ENCODE measurements at places on chromosomes 4 and X.

GRCh38 chr4:176611381-176611780 is 181.3 kb downstream of the VEGFC start:
- DNase-seq = no peak

GRCh38 chrX:133880032-133880443 is 105.4 kb downstream of the GPC3 start:
- no peak for DNase-seq

DNA sequence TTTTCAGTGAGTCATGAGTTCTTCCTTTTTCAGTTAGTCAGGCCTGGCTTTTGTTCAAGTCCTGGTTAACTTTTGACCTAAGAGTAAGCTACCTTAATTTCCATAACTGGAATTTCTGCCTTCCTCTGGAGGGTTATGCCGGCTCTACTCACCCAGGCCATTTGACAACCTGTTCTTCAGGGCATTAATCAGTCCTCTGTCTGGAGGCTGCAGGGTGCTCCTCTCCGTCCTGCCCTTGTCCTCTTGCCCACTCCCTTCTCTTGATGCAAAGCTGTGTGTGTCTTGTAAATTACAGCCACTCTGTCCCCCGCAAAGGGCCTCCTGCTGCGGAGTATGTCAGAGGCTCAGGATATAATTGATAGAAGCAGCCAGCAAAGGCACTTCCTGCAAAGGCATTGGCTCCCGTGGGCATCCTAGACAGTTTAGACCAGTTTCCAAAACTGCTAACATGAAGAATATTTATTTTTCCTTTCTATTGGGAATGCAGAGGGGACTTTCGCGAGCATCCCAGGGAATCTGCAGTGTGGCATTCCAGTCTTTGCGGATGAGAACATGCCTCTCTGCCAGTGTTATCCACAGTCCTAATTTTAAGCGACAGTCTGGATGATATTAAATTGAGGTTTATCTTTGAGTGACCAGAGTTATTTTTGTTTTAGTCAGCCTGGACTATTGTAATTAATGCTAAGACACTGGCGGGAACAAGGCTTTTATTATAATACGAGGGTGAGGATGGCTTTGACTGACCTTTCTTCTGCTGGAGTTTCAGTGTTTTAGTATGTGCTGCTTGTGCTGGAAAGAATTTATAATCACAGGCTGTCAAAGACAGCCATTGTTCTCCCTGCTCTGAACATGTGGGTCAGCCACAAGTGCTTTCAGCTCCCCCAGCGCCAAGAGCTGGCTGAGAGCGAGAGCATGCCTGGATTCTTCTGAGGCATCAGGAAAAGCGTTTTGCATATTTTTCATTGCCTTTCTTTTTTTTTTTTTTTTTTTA is 74.2 kb downstream of the LIMCH1 start:
- no peak for DNase-seq

DNA sequence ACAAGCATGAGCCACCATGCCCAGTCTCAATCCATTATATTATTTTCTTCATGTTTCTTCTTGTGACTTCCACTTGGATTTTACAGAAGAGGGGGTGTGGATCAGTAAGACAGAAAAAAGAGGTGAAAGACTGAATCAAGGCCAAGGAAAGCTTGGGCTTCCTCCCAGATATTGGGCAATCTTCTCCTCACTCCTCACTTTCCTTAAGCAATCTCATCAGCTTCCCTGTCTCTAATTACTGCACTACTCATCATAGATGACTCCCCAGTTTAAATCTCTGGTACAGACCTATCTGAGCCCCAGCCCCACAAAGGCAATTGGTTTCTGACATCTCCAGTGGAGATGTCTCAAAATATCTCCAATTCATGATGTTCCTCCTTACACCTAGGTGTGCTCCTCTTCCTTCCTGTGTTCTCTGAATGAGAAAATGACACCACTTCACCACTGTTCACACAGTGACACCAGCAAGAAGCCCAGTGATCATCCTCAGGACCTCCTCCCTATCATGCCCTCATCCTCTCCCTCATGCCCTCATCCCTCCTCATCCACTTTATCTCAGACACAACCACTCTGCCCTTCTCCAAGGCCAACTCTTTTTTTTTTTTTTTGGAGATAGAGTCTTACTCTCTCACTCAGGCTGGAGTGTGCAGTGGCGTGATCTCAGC is 44.8 kb upstream of the HERC6 start:
- no peak for DNase-seq

DNA sequence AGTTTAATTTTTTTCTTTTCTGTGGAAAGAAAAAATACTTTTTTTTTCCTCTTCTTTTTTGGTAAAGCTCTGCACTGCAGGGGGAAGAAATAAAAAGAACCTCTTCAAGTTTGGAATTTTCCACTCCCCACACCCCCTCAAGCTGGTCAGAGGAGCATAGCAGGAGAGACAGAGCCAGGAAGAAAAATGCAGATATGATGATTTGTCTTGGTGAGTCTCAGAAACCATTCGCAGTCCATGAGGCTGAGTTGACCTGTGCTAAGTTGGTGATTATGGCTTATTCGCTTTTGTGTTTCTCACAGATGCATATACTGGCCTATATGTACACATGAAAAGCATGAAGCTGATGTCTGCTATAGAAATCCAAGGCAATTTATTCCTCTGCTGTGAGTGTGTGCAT is 205.9 kb downstream of the LDB2 start:
- no peak for DNase-seq

DNA sequence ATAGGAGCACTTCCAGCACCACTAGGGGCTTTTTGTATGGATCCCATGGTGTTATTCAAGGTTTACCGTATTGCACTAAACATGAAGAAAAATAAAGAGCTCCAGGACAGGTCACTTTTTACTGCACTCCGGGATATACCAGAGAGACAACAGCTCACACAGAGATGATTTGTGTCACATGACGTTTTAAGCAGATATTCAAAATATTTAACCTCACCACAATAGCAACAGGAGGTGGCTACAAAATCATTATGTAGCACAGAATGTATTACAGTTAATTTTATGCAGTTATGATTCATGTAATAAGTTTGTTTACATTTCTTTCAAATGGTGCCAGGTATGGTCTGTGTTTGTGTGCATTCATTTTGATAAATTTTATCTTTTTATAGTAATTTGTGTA is 100.6 kb downstream of the LUZP4 start:
- DNase-seq = no peak

DNA sequence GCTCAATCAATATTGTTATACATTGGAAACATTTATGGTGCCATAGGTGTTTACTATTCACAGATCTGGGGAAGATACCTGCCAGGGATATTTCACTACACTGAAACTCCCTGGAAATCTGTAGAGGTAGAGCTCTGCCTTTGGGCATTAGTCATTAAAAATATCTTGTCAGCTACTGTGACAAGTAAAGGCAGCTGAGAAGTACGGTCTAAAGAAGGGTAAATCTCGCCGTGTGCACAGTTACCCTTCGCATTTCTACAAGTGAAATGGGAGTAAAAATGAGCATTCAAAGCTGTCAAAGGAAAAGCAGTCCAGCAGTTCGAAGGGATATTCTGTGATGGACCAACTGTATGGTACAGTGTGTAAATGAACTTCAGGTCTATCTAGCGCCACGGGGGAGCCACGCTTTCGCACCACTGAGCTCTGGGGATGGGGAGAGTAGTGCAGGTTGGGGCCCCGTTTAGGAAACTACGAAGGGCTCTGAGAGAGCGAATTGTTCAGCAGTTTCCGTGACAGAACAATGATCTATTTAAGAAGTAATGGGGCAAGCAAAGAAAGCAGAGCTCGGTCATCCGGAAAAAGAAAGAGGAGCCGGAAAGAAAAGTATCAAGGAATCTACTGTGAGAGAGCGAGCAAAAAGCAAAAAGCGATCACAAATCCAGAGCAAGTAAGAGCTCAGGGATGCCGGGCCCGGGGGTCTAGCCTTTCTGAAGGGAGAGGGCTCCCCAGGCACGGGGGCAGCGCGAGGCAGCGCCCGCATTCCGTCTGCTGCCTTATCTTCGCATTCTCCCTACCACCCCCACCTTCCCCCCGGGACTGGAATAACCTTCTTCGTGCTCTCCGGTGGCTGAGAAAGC is 646 bp downstream of the TIGD4 start:
- peak; percentile 26 for DNase-seq

- DNase-seq = no peak
Observed at GRCh38 chrX:356385-357034, 30.2 kb downstream of the PPP2R3B start.

DNA sequence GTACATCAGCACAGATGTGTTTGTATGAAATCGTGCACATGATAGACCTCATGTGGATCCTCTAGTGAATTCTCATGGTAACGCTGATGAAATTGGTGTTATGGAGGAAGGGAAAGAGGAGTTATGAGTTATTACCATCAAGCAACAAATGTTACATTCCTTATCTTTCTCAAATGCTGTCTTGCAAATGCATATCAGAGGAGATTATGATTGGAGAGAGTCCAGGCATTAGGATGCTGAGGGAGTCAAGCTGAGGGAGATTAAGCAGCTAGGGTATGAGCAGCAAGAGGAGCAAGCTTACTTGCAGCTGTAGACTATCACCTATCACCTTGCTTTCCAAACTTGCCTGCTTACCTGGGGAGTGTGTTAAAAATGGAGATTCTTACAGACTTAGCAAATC is 36.8 kb upstream of the SFRP2 start:
- no peak for DNase-seq

DNA sequence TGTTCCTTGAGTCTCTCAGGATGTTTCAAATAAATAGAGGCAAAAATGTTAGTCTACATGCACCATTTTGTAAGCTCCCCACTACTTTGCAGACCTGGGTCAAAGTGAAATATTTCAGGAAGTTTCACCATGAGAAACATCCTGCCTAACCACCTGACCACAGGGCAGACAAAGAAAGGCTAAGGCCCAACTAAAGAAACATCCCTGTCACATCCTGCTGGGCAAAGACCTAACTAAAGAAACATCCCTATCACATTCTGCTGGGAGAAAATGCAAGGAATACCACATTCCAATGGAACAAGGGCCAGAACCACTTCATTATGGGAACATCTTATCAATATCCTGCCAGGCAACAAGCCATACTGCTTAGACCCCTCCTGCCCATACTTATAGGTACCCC is 1303.4 kb downstream of the TECRL start:
- no peak for DNase-seq

DNA sequence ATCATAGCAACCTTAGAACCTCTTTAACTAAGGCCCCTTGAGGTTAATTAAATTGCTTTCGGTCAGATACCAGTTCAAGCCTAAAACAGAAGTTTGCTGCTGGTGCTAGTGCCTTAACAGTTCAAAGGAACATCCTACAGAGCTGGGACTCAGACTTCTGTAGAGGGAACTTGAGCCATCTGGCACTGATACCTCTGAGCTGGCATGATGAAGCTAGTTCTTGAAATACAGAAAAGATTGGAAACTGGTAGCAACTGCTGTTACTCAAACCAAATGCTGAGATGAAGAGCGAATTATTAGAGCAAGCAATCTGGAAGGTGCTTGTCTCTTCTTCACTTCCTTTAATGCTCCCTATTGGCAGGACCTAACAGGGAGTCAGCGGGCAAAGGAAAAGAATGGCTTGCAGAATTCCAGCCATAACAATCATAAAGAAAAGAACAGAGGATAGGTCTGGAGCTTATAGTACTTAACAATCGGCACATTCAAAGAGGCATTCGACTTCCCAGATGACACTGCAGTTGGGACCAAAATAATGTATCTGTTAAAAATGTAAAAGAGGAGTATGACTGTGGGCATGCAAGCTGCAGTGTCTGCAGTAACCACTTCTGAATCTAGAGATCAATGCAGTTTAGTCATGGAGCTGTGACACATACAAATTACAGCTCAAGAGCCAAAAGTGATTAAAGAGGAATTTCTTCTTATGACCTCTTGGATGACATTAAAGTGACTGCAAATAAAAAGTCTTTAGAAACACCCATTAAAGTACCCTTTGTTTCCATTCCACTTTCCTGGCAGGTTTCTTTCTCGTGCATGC is 298.9 kb downstream of the PDGFC start:
- DNase-seq = no peak

- DNase-seq = peak; percentile 30
Observed at GRCh38 chr4:36351082-36351666, 69.8 kb downstream of the DTHD1 start.

- DNase-seq = no peak
Observed at GRCh38 chrX:103685396-103685795, 1.1 kb downstream of the MORF4L2 start.
